Adrenal gland (tissue), 19 donors: ENCODE measurements at places on chromosomes 12 and 14.
A peak's percentile ranks its signal among the peaks of the same experiment; 100 is the strongest.

- H3K27me3 ChIP-seq = no peaks in the 10 kb centered on the region
- H3K4me3 ChIP-seq = no peak overlapping the region
- H3K4me1 ChIP-seq = no peaks in the 10 kb centered on the region
Measured at GRCh38 chr14:20811986-20812975, 9.6 kb upstream of the RNASE1 start.

DNA sequence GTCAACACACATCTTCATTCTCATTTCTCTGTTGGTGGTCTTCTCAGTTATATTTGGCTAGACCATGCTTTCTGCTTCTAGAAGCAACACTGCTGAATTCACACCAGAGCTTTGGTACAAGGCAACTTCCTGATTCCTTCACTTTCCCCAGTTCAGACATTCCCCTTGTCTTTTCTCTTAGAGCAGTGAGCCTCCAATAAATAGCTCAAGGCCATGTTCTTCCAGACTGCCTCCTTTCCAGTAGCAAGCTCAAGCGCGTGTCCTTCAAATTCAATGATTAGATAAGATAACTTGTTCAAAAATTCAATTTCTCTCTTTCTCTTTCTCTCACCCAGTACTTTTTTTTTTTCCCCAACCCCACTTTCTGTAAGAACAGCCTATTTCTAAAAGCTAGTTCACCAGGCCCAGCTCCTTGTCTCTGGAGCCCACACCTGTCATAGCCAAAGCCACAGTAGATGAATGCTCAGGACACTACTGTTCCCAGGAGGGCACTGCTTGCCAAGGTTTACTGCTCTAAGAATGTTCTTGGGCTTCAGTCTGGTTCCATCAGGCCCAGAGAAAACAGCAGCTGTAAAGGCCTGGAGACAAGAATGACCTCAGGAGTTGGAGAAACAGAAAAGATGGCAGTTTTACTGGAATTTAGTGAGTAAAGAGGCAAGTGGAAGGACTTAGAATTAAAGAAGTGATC lies 17.7 kb downstream of the TBK1 start:
- no peaks in the 10 kb centered on the region for H3K36me3 ChIP-seq
- peak overlapping the region; percentile 65 for H3K27ac ChIP-seq
- DNase-seq = peak; percentile 44
- no peaks in the 10 kb centered on the region for H3K27me3 ChIP-seq
- no peak overlapping the region for H3K4me3 ChIP-seq

DNA sequence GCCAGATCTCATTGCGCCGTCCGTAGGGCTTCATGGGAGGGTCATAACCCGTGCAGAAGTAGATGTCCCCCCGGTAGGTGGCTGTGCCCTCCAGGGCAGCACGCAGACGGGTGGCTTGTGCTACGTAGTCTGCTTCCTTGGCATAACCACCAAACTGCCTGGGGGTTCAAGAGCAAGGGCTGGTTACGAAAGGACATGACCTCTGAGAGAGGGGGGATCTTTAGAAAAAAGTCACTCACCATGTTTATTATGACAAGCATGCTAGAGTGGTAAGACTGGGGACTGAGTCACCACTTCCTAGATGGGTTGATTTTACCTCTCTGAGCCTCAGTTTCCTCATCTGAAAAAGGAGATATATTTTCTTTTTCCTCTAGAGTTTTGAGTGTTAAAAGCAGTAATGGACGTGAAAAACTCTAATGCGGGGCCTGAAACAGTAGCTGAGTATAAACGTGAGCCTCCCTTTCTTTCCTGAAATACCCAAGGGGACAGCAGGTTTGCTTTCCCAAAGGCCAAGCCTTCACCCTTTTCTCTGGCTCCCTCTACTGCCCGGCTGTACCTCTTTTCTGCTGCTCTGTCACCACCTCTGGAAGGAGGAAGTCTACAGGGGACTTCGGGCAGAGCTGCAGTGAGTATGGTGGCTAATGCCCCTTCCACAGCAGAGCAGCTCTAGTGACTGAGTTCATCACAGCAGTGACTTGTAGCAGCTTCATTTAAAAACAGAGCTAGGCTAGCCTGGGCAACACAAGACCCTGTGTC lies 23.5 kb upstream of the GPRC5D start:
- no peaks in the 10 kb centered on the region for H3K27me3 ChIP-seq
- no peaks in the 10 kb centered on the region for H3K4me1 ChIP-seq
- H3K27ac ChIP-seq = no peak overlapping the region
- peaks cover 41% of the 10 kb centered on the region for H3K36me3 ChIP-seq

- no peak overlapping the region for H3K27ac ChIP-seq
- H3K27me3 ChIP-seq = no peaks in the 10 kb centered on the region
- H3K36me3 ChIP-seq = no peaks in the 10 kb centered on the region
- DNase-seq = peak; percentile 24
- peaks cover 9% of the 10 kb centered on the region for H3K4me1 ChIP-seq
Measured at GRCh38 chr12:130838284-130838950, 633 bp downstream of the STX2 start.

- no peaks in the 10 kb centered on the region for H3K4me1 ChIP-seq
Measured at GRCh38 chr12:20404576-20405346, 36.4 kb downstream of the PDE3A start.

GRCh38 chr12:115983226-115983798 lies 294.2 kb downstream of the MED13L start:
- no peak overlapping the region for H3K4me3 ChIP-seq
- H3K36me3 ChIP-seq = no peaks in the 10 kb centered on the region
- peaks cover 18% of the 10 kb centered on the region for H3K4me1 ChIP-seq

GRCh38 chr14:77043984-77044485 lies 15.5 kb upstream of the IRF2BPL start:
- peak overlapping the region; percentile 98 for H3K27ac ChIP-seq
- peaks cover 69% of the 10 kb centered on the region for H3K4me1 ChIP-seq
- H3K27me3 ChIP-seq = no peaks in the 10 kb centered on the region

DNA sequence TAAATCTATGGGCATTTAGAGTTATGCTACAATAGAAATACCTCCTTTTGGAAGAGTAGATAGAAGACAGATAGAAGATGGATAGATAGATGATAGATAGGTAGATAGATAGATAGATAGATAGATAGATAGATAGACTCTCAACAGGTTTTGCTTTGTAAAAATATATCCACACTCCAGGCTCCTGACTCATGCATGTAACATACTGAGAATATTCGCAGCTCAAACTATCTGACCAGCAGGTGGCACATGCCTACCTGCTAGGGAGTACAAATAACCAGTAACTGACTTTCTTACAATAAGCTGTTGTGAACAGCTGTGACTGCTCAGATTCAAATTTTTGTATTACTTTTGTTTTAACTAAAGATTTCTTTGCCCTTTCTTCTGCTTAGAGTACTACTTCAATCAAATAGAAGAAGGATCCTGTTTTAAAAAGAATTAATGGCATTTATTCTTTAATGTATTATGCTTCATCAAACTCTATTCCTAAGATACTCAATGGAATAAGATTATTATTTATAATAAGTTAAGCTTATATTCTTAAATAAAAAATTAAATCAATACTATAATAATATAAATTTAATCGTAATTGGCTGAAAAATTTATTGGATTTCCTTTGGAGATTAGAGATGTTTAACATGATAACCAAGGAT lies 15.8 kb upstream of the CPNE8 start:
- no peak overlapping the region for H3K27ac ChIP-seq
- H3K27me3 ChIP-seq = no peaks in the 10 kb centered on the region
- no peak overlapping the region for H3K4me3 ChIP-seq

DNA sequence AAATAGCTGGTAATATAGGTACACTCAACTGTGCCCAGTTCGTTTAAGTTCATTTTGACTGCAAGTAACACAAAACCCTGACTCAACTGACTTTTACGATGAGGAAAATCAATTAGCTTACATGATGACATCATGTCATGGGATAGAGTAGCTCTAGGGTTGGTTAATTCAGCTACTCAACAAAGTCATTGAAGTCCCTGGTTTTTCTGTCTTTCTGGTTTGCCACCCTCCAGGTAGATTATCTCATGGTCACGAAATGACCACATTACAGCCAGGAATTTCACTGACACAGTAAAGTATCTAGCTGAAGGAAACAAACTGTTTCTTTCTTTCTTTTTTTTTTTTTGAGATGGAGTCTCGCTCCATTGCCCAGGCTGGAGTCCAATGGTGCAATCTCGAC lies 68.5 kb upstream of the FUT8 start:
- no peak for DNase-seq
- H3K36me3 ChIP-seq = no peaks in the 10 kb centered on the region
- no peaks in the 10 kb centered on the region for H3K27me3 ChIP-seq
- H3K4me1 ChIP-seq = no peaks in the 10 kb centered on the region

DNA sequence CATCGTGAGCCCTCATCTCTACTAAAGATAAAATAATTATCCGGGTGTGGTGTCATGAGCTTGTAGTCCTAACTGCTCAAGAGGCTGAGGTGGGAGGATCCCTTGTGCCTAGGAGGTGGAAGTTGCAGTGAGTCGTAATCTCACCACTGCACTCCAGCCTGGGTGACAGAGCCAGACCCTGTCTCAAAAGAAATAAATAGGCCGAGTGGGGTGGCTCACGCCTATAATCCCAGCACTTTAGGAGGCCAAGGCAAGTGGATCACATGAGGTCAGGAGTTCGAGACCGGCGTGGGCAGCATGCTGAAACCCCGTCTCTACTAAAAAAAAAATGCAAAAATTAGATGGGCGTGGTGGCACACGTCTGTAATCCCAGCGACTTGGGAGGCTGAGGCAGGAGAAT lies 70.9 kb downstream of the RESF1 start:
- no peaks in the 10 kb centered on the region for H3K27me3 ChIP-seq
- H3K4me3 ChIP-seq = no peak overlapping the region
- H3K27ac ChIP-seq = no peak overlapping the region
- H3K36me3 ChIP-seq = no peaks in the 10 kb centered on the region
- DNase-seq = no peak

DNA sequence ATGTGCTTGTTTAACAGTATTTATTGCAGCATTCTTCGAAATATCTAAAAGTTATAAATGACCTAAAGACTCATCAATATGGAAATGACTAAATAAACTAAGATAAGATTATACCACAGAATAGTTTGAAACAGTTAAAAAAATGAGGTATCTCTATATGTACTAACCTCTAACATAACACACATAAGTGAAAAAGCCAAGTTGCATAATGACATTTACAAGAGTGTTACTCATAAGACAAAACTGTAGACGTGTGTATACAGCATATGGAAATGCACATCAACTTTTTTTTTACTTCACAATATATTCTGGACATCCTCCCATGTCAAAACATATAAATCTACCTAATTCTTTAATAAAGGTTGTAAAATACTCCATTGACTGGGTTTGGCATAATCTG lies 22.8 kb downstream of the CPM start:
- no peak overlapping the region for H3K4me3 ChIP-seq
- H3K4me1 ChIP-seq = no peaks in the 10 kb centered on the region
- no peak for DNase-seq

DNA sequence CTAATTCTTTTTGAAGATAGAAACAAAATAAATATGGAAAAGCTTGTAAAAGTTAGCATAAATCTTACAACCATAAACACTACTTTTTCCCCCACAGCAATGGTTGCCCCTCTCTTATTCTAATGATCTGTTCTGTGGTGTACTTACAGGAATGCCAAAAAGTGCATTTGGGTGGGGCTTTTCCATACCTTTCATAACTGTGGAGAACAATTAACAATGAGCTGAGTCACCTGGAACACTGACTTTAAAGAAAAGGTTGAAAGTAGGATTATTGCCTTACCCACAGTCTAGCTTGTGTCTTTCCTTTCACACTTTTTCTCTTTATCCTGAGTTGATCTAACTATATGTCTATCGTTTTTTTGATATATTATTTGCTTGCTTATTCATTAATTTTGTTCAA lies 86.9 kb downstream of the TPH2 start:
- H3K27me3 ChIP-seq = no peaks in the 10 kb centered on the region

DNA sequence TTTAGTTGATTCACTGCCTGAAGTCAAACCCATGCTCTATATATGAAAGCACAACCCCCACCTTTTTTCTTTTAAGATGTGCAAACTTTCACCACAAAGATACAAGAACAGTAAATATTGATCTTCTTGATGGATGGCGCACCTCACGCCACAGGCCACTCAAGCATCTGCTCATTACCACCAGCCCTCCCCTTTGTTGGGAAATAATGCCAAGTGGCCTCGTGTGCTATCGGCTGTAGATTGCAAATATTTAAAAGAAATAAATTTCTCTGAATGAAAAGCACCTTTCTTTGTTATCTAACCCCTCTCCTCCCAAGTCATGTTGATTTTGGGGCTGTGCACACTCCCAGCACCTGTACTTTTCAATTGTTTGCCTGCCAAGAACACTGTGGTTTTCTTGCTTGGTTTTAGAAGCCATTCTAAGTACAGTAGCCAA lies 122.7 kb downstream of the C12orf42 start:
- no peak overlapping the region for H3K27ac ChIP-seq
- no peak overlapping the region for H3K4me3 ChIP-seq
- no peaks in the 10 kb centered on the region for H3K4me1 ChIP-seq
- no peak for DNase-seq

GRCh38 chr14:55688566-55688965 lies 108.6 kb downstream of the KTN1 start:
- no peaks in the 10 kb centered on the region for H3K4me1 ChIP-seq
- no peak for DNase-seq
- H3K36me3 ChIP-seq = no peaks in the 10 kb centered on the region
- H3K27ac ChIP-seq = no peak overlapping the region
- H3K27me3 ChIP-seq = no peaks in the 10 kb centered on the region

GRCh38 chr12:19244312-19244711 lies 114.8 kb downstream of the PLEKHA5 start:
- H3K27me3 ChIP-seq = no peaks in the 10 kb centered on the region
- H3K4me1 ChIP-seq = peaks cover 56% of the 10 kb centered on the region
- DNase-seq = no peak
- H3K27ac ChIP-seq = no peak overlapping the region

DNA sequence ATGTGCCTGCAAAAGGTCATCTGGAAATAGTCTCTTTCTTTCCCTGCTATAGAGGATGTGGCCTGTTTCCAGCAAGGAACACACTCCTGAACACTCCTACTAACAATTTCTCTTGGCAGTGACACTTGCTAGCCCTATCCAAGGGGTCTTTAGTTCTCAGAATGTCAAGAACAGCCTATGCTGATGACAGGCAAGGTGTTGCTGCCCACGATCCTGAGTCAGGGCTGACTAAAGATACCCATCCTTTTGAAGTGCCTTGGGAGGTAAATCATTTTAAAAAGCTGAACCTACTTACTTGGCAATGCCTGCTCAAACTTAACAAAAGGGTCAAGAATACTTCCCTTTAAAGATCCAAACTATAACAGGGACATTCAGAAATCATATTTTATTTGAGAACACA lies 1146.4 kb downstream of the VRK1 start:
- H3K27ac ChIP-seq = no peak overlapping the region
- no peak overlapping the region for H3K4me3 ChIP-seq
- H3K36me3 ChIP-seq = no peaks in the 10 kb centered on the region
- H3K27me3 ChIP-seq = no peaks in the 10 kb centered on the region
- no peaks in the 10 kb centered on the region for H3K4me1 ChIP-seq

GRCh38 chr14:47427629-47428028 lies 247.8 kb downstream of the MDGA2 start:
- no peak for DNase-seq
- no peak overlapping the region for H3K4me3 ChIP-seq
- no peaks in the 10 kb centered on the region for H3K27me3 ChIP-seq
- H3K4me1 ChIP-seq = no peaks in the 10 kb centered on the region
- H3K27ac ChIP-seq = no peak overlapping the region
- no peaks in the 10 kb centered on the region for H3K36me3 ChIP-seq
